Nasal cavity respiratory epithelium epithelial cell of viscerocranial mucosa (primary cell): ENCODE measurements at places on chromosomes 2 and 18. TPM values are rescaled to one million over a fixed set of nuclear protein-coding genes. Genes with fewer than 3 reads are reported as not detected.

Gene APCDD1
- not detected in 2 replicates for total RNA-seq

Gene TMEM247
- total RNA-seq: not detected in 2 replicates

Gene ASIC4
- total RNA-seq: 0.34 TPM in 1 of 2 replicates, not detected in the other

Gene ADGRF3
- total RNA-seq: 0.07 TPM in 1 of 2 replicates, not detected in the other

Gene MAP2
- 13.2 and 19.1 TPM in 2 replicates for total RNA-seq

Gene LCT
- total RNA-seq: 0.07 TPM in 1 of 2 replicates, not detected in the other

Gene MMADHC
- 153 and 222 TPM in 2 replicates for total RNA-seq

Gene OTOS
- not detected in 2 replicates for total RNA-seq

Gene CCDC68
- total RNA-seq: 2.4 and 8.5 TPM in 2 replicates

Gene GALR1
- not detected in 2 replicates for total RNA-seq

Gene PCARE
- under 0.01 TPM in 1 of 2 replicates, not detected in the other for total RNA-seq

Gene LHCGR
- not detected in 2 replicates for total RNA-seq

Gene CRYGC
- total RNA-seq: not detected in 2 replicates

Gene BOLL
- total RNA-seq: not detected in 2 replicates

Gene MSH2
- 10.3 and 14.0 TPM in 2 replicates for total RNA-seq

Gene POTEI
- not detected in 2 replicates for total RNA-seq
